ENCODE measurements at places on chromosomes 7 and 10.

DNA sequence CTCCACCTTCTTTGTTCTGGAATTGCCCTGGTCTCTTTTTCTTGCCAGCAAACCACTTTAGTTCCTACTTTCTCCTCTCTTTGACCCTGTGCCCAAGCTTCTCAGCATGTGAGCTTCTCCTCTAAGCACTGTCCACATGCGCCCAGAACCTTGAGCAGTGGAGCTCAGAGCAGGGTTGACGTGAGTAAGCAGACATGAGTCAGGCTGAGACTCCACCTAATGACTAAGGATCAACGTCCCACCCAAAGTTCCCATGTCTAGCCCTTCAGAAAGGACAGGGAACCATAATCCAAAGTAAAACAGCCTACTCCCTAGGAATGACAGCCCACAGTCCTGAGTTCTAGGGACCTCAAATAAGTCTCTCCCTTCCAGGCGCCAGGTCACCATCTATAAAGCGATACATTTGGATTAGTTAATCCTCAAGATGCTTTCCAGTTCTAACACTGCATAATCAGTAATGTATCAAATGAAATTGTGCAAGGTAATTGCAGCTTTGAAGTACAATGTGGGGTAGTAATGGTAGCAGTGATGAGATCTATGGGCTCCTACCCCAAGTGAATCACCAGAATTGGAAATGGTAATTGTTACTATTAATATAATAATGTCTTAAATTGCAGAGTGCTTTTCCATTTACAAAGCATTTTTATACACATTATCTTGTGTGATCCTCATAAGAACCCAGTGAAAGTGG lies 44.5 kb downstream of the KCNMA1 start:
- DNase-seq = no peak

GRCh38 chr7:131212114-131212513 lies 115.6 kb upstream of the MKLN1 start:
- no peak for DNase-seq

GRCh38 chr7:77458786-77459185 lies 42.6 kb upstream of the GSAP start:
- DNase-seq = no peak

- no peak for DNase-seq
Observed at GRCh38 chr7:141103847-141104429, 30.1 kb downstream of the TMEM178B start.

GRCh38 chr10:125344573-125345171 lies 184.3 kb upstream of the CTBP2 start:
- no peak for DNase-seq
